ENCODE measurements at places on chromosomes 16 and 17.

GRCh38 chr17:4003501-4004421 is 39.5 kb upstream of the ATP2A3 start:
- no peak for DNase-seq

DNA sequence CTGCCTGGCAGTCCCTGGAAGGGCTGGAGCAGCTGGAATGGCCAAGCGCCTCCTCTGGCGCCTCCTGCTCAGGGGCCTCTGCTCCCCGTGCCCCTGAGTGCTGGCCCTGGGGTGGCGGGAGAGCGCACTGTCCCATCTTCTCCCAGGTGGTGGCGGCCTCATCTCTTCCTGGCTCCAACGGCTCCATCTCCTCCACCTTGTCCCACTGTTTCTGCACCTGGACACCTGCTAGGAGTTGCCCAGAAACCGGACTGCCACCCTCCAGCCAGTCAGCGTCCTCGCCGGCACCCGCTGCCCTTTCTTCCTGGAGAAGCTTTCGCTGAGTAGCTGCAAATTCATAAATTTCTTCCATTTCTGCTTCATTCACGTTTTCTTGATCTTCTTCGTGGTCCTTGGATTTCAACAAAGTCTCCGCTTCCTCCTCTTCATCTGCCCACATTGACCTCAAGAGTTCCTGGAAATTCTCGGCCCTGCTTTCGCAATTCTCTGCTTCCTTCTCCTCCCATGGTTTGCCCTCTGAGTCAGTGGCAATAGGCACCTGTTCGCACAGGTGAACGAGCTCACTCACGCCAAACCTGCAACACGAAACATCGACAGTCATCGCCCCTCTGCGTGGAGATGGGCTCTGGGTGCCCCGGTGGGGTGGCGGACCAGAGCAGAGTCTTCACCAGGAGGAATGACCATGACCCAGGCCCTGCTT is 13.7 kb upstream of the NLRC3 start:
- no peak for DNase-seq

DNA sequence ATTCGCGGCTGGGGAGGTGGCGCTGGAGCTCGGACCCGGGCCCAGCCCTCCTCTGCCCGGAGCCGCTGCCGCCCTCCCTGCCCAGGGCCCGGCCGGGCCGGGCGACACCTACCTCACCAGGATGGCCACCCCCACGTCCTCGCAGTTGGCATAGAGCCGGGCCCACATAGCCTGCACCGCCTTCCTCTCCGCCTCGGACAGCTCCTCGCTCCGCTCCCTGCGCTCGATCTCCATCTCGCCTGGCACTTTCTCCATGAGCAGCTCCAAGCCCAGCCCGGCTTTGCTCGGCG is 276 bp downstream of the CYGB start:
- no peak for DNase-seq

GRCh38 chr16:78479723-78480122 is 380.3 kb downstream of the WWOX start:
- DNase-seq = no peak

DNA sequence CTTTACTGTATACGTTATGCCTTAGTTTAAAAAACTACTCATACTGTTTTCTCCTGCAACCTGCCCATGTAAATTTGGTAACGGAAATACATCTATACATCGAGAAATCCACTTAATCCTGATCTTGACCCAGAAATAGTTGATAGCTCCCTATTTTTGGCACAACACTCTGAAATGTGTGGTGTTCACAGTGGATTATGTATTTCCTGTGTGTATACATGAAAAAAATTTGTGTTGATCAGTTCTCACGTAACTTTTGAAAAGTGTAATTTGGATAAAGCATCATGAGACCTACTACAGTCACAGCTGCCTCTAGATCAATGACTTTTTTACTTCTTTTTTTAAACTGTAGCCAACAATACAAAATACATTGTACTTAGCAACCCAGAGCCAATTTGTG is 90.7 kb downstream of the VMP1 start:
- no peak for DNase-seq
